KG1 (cell line): ENCODE measurements at places on chromosomes 6 and 20.

DNA sequence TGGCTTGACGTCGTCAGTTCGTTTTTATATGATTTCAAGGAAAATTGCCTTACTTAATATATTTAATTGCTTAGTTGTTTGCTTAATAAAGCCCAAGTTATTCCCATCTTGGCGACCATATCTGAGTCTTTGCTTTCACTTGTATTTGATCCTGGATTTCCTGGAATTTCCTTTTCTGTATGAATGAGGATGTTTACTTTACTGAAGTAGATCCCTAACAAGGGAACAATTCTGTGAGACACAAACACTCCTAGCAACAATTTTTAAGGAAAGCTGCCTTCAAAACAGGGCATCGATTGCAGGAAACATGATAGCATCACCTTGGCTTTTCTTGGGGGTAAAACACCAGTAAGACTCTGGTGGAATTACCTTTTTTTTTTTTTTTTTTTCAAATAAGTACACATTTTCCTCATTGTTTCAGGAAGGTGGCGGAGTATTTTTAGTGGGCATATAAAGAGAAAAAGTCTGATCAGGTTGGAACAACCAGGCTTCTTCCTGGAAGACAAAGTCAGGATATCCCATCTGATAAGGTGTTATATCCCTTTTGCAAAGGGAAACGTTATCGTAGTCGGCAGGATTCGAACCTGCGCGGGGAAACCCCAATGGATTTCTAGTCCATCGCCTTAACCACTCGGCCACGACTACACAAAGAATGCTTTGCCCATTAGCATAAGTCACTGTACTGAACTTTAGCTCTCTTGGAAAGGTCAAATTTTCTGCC is 68.5 kb upstream of the ZNF184 start:
- no peak for DNase-seq

GRCh38 chr6:90326404-90327057 is 29.9 kb upstream of the BACH2 start:
- DNase-seq, result no peak

DNA sequence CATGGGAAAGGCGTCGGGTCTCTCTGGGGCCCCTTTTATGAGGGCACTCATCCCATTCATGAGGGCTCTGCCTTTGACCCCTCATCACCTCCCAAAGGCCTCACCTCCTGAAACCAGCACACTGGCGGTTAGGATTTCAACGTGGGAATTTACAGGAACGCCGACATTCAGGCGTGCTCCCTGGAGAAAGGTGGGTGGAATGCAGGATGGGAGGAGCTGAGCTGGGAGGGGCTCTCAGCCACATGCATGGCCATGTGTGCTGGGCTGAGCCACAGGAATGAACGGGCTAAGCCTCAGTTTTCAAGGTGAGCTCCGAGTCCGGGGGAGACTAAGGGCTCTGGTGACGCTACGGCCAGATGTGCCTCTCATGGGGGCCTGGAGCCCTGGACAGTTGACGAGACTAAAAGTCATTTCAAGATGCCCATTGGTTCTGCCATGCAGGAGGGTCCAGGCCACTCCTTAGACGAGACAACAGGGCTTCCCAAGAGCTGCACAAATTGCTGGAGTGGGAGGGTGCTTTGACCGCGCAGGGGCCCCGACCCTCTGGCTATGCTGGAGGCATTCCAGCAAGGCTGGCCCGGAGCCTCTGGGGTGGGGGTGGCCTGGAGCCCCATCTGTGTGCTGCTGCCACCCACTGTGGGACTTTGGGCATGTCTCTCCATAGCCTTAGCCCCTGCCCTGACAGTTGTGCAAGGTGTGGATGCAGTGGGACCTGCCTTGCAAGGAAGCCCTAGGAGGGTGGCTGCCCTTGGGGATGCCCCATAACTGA is 3.8 kb upstream of the ARFGAP1 start:
- DNase-seq, result no peak

- no peak for DNase-seq
These were observed 16.5 kb upstream of the AAR2 start for GRCh38 chr20:36219671-36220220.

GRCh38 chr20:50153153-50153499 is 397 bp downstream of the PEDS1 start:
- no peak for DNase-seq

DNA sequence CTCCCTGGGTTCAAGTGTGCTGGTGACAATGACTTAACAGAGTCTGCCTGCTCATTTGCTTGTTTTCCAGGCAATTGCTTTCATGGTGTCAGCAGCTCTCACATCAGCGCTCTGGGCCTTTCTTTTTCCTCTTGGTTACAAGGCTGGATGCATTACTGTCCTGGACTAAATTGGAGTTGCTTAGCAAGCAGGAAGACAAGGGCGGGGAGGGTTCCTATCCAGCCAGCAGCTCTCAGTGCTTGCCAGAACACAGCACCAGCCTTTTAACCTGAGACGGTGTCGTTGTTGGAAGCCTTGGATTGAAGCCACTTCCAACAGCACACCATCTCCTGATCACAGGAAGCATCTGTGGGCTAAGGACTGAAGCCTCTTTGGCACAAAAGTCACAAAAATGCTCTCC is 606.9 kb downstream of the CDH26 start:
- DNase-seq, result no peak
